ENCODE measurements at places on chromosomes 7 and 10.

GRCh38 chr10:126126023-126126422, 229.7 kb downstream of the FANK1 start:
- H3K4me3 ChIP-seq, result no peak overlapping the region
- H3K4me1 ChIP-seq, result peaks cover 3% of the 10 kb centered on the region
- DNase-seq, result no peak
- no peak overlapping the region for H3K27ac ChIP-seq
- H3K36me3 ChIP-seq, result no peaks in the 10 kb centered on the region
- no peaks in the 10 kb centered on the region for H3K27me3 ChIP-seq

- peak overlapping the region; percentile 43 for H3K27ac ChIP-seq
- peaks cover 1% of the 10 kb centered on the region for H3K36me3 ChIP-seq
- H3K4me1 ChIP-seq, result peaks cover 18% of the 10 kb centered on the region
- DNase-seq, result no peak
- no peak overlapping the region for H3K4me3 ChIP-seq
Observed at GRCh38 chr7:610531-611280, 91.1 kb upstream of the PDGFA start.

GRCh38 chr7:149188637-149189259, 6.6 kb upstream of the ZNF282 start:
- no peak overlapping the region for H3K4me3 ChIP-seq
- no peaks in the 10 kb centered on the region for H3K27me3 ChIP-seq
- H3K27ac ChIP-seq, result no peak overlapping the region
- H3K4me1 ChIP-seq, result no peaks in the 10 kb centered on the region
- H3K36me3 ChIP-seq, result no peaks in the 10 kb centered on the region
- no peak for DNase-seq

GRCh38 chr7:148437043-148437442, 153.5 kb upstream of the C7orf33 start:
- no peaks in the 10 kb centered on the region for H3K36me3 ChIP-seq
- DNase-seq, result no peak
- H3K27me3 ChIP-seq, result no peaks in the 10 kb centered on the region
- no peak overlapping the region for H3K4me3 ChIP-seq
- peaks cover 3% of the 10 kb centered on the region for H3K4me1 ChIP-seq

DNA sequence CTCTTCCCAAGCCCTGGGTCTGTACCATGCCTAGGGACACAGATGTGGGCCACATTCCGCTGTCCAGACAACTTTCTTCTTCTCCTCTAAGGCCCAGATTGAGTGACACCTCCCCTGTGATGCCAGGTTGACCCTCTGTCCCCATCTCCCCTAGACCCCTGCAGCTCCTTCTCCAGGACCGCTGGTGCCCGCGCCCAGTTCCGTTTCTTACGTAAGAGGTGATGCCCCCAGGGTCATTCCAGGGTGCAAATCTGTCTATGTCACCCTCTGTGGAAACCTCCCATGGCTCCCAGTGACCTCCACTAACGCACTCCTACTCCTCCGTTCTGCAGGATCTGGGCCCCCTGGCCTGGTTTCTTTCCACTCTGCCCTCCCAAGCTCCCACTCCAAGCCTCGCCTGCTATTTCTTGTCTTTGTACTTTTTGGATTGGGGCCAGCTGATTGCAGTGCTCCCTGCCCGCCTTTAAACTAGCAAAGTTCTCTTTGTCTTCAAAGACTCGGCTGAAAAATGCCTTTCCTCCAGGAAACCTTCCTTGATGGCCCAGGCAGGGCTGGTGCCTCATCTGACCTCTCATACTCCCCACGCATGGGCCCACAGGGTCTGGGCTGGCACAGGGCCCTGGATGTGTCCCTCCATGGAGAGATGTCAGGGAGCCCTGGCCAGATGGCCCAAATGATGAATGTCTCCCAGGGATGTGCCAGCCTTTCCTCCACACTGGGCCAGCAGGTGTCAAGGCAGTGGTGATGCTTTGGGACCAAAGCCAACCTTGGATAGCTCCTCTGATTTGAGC, 21.3 kb upstream of the ELN start:
- no peak for DNase-seq
- no peak overlapping the region for H3K4me3 ChIP-seq
- no peak overlapping the region for H3K27ac ChIP-seq
- H3K27me3 ChIP-seq, result no peaks in the 10 kb centered on the region
- no peaks in the 10 kb centered on the region for H3K36me3 ChIP-seq

GRCh38 chr7:7257899-7258692, 75.8 kb downstream of the C1GALT1 start:
- DNase-seq, result no peak
- no peak overlapping the region for H3K4me3 ChIP-seq
- no peak overlapping the region for H3K27ac ChIP-seq
- no peaks in the 10 kb centered on the region for H3K27me3 ChIP-seq

- DNase-seq, result no peak
- no peaks in the 10 kb centered on the region for H3K4me1 ChIP-seq
- no peaks in the 10 kb centered on the region for H3K36me3 ChIP-seq
- no peak overlapping the region for H3K4me3 ChIP-seq
- H3K27me3 ChIP-seq, result no peaks in the 10 kb centered on the region
Observed at GRCh38 chr10:128092454-128092853, 33.8 kb downstream of the MKI67 start.

GRCh38 chr7:136302049-136302448, 324.9 kb upstream of the MTPN start:
- no peaks in the 10 kb centered on the region for H3K4me1 ChIP-seq
- H3K4me3 ChIP-seq, result no peak overlapping the region
- no peaks in the 10 kb centered on the region for H3K27me3 ChIP-seq
- H3K36me3 ChIP-seq, result no peaks in the 10 kb centered on the region

DNA sequence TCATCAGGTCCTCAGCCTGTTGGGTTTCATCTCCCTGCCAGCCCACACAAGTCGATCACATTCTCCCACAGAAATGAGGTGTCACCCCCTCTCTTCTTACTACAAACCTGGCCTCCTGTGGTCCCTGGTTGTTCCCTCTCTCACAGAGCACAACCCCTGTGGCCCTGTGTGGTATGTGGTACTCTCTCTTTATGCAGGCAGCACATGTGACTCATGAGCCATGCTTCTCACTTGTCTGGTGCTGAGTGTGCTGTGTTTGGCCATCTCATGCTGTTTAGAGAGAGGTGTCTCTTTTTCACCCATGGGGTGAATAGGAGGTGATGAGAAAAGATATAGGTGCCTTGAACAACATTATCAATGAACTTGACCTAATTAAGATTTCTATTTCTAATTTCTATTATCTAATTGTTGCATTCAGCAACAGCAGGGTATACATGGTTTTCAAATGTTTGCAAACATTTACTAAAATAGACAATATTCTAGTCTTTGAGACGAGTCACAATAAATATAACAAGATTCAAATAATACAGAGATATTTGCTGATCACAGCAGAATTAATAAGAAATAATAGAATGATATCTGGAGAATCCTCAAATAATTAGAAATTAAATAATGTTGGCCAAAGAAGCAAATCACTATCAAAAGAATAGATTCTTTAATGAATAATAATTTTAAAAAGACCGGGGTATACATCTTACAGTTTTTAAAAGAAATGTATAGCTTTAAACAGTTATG, 633.8 kb upstream of the IGFBP3 start:
- no peak overlapping the region for H3K4me3 ChIP-seq
- H3K4me1 ChIP-seq, result peaks cover 5% of the 10 kb centered on the region
- no peaks in the 10 kb centered on the region for H3K36me3 ChIP-seq
- DNase-seq, result no peak
- H3K27ac ChIP-seq, result no peak overlapping the region

DNA sequence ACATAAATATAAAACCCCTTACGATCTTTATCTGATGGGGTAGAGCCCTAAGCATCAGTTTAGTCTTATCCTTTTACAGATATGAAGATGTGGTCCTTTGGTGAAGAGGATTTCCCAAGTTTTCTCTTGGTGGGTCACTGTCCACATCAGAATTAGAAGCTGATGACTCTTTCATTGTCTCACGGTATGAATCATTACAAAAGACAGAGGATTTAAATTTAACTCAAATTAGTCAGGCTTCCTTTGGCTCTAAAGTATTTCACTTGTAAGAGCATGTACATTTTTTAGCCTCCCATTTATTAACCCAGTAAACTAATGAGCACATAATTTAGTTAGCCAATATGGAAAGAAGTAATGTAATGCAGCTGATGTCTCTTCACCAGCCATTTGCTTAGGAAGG, 49.9 kb upstream of the TMEM26 start:
- no peaks in the 10 kb centered on the region for H3K4me1 ChIP-seq
- no peak overlapping the region for H3K4me3 ChIP-seq
- H3K27me3 ChIP-seq, result no peaks in the 10 kb centered on the region
- H3K27ac ChIP-seq, result no peak overlapping the region
- DNase-seq, result no peak

- peaks cover 5% of the 10 kb centered on the region for H3K4me1 ChIP-seq
- no peak overlapping the region for H3K4me3 ChIP-seq
- H3K27ac ChIP-seq, result no peak overlapping the region
- no peaks in the 10 kb centered on the region for H3K36me3 ChIP-seq
- H3K27me3 ChIP-seq, result no peaks in the 10 kb centered on the region
Observed at GRCh38 chr7:84191842-84192241, 2.7 kb downstream of the SEMA3A start.

- H3K27me3 ChIP-seq, result no peaks in the 10 kb centered on the region
- no peaks in the 10 kb centered on the region for H3K36me3 ChIP-seq
- H3K4me1 ChIP-seq, result no peaks in the 10 kb centered on the region
- no peak for DNase-seq
- H3K27ac ChIP-seq, result no peak overlapping the region
- no peak overlapping the region for H3K4me3 ChIP-seq
Observed at GRCh38 chr7:121079425-121080169, 91.1 kb downstream of the CPED1 start.

GRCh38 chr7:151024435-151025056, at the start of gene ATG9B:
TSS of gene ATG9B (minus strand) at chr7:151024494. CDS start at chr7:151024423, 71 bp downstream.
- H3K4me1 ChIP-seq, result peaks cover 23% of the 10 kb centered on the region
- no peaks in the 10 kb centered on the region for H3K36me3 ChIP-seq
- DNase-seq, result no peak
- H3K27me3 ChIP-seq, result peaks cover 15% of the 10 kb centered on the region
- H3K4me3 ChIP-seq, result no peak within 1 kb of the TSS

- no peaks in the 10 kb centered on the region for H3K36me3 ChIP-seq
- no peak for DNase-seq
- H3K4me3 ChIP-seq, result no peak overlapping the region
- peaks cover 16% of the 10 kb centered on the region for H3K27me3 ChIP-seq
- no peak overlapping the region for H3K27ac ChIP-seq
Observed at GRCh38 chr7:151198945-151199848, 11.1 kb downstream of the H2BK1 start.

DNA sequence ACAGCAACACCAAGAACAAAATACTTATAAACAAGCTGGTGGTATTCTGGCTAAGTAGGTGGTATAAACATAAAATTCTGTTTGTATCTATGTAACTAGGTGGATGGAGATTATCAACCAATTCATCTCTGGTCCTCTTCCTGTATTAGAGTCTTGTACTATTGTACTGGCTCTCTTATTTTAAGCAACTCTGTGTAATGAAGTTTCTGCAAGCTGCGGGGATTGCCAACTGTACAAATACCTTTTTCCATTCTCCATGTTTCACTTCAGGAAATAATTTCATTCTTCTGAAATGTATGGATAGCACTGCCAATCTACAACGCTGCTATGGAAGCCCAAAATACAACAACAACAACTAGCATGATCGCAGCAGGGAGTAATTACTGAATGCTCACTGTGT, 44.8 kb downstream of the JAZF1 start:
- no peak for DNase-seq
- H3K36me3 ChIP-seq, result no peaks in the 10 kb centered on the region
- H3K27me3 ChIP-seq, result no peaks in the 10 kb centered on the region
- no peaks in the 10 kb centered on the region for H3K4me1 ChIP-seq
- no peak overlapping the region for H3K27ac ChIP-seq

DNA sequence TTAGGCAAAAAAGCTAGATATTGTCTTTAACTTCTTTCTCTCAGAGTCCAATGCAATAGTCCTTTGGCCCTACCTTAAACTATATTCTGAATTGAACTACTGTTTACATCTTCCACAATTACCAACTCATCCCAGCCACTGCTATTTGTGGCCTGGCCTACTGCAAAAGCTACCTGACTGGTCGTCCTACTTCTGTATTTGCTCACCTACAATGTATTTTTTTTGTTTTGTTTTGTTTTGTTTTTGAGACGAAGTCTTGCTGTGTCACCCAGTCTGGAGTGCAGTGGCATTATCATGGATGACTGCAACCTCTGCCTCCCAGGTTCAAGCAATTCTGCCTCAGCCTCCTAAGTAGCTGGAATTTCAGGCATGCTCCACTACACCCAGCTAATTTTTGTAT, 51.2 kb downstream of the ARL4A start:
- no peaks in the 10 kb centered on the region for H3K36me3 ChIP-seq
- no peak for DNase-seq
- peak overlapping the region; percentile 47 for H3K27ac ChIP-seq
- no peaks in the 10 kb centered on the region for H3K27me3 ChIP-seq

GRCh38 chr7:109178342-109178741, 608.7 kb downstream of the DNAJB9 start:
- no peaks in the 10 kb centered on the region for H3K36me3 ChIP-seq
- H3K4me3 ChIP-seq, result no peak overlapping the region
- no peak overlapping the region for H3K27ac ChIP-seq

DNA sequence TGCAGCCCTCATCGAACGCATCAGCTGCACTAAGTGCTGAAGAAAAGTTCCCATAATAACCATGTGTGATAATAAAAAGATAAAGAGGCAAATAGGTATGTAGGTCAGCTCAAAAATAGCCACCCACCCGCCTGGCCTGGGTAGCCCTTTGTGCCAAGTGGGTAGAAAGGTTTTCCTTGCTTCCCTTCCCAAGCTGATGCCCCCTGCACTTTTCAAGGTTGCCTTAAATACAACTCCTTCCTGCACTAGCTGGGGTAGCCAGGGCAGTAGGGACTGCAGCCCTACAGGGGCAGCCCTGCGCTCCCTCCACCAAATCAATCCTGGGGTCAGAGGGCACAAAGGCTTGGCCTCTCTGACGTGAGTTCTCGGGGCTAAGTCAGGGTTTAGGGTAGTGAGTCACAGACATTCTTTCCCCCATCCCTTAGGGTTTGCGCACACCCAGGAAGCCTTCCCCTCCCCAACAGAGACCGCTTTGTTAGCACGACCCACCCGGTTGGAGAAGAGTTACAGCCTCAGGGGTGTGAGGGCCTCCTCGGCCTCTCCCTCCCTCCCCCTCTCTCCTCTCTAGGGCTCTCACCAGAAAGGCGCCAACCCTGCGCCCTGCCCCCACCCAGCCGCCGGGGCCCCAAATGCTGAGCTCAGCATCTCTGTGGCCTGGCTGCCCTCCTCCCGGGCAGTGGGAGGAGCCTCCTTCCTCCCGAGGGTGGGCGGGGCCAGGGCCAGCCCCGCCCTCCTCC, 13.3 kb upstream of the DDIT4 start:
- peak; percentile 91 for DNase-seq
- H3K36me3 ChIP-seq, result no peaks in the 10 kb centered on the region
- H3K27ac ChIP-seq, result peak overlapping the region; percentile 88

- peaks cover 47% of the 10 kb centered on the region for H3K36me3 ChIP-seq
Observed at GRCh38 chr10:241966-242643, 106.8 kb downstream of the ZMYND11 start.
